Putamen (tissue), 1 donor: ENCODE measurements at places on chromosomes 7 and 10.

DNA sequence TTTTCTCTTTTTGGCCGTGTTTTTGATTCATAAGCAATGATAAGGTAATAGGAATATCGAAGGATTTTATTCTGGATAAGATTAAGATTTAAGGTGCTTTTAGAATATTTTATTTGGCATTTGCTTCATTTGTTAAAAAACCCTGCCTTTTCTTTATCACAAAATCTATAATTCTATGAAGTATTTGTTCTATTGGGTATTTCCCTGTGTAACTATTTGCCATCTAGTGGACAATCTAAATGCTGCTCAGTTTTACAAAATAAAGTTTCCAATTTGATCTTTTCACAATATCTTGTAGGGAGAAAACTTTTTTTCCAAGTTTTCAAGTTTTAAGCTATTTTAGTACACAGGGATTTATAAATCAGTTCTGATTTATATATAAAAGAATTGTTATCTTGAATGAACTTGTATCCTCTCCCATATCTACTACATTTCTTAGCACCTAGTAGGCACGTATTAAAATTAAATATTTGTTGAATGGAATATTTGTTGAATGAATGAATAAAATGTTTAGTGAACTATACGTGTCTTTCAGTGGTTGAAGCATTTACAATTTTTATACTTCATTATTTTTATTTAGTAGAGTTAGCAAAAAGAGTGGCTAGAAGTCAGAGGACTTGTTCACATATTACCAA lies 26.5 kb downstream of the ANKRD7 start:
- no peak for DNase-seq

DNA sequence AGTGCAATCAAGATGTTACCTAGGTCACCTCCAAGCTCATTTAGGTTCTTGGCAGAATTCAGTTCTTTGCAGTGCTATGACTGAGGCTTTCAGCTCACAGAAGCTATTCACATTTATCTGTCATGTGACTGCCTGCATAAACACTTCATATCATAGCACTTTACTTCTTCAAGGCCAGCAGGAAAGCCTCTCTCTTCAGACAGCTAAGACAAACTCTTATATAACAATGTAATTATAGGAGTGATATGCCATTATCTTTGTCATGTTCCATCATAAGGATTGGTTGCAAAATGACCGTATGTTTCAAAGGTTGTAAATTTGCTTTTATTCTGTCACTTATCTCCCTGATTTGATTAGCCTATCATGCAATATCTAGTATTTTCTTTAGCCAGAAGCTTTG lies 78.8 kb upstream of the TMEM196 start:
- no peak for DNase-seq

- no peak for DNase-seq
These were observed 34.8 kb upstream of the PITRM1 start for GRCh38 chr10:3207351-3207750.

DNA sequence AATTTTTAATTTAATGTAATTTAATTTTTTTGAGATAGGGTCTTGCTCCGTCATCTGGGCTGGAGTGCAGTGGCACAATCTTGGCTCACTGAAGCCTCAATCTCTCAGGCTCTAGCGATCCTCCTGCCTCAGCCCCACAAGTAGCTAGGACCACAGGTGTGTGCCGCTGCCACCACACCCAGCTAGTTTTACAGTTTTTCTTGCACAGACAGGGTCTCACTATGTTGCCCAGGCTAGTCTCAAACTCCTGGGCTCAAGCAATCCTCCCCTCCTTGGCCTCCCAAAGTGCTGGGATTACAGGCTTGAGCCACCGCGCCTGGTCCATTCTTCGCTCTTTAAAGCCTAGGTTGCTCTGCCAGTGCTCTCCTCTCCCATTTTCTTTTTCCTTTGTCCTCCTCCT lies 12.9 kb downstream of the CALML3 start:
- DNase-seq: no peak

- DNase-seq: no peak
These were observed 93.9 kb downstream of the SEPTIN7 start for GRCh38 chr7:35894721-35895120.

DNA sequence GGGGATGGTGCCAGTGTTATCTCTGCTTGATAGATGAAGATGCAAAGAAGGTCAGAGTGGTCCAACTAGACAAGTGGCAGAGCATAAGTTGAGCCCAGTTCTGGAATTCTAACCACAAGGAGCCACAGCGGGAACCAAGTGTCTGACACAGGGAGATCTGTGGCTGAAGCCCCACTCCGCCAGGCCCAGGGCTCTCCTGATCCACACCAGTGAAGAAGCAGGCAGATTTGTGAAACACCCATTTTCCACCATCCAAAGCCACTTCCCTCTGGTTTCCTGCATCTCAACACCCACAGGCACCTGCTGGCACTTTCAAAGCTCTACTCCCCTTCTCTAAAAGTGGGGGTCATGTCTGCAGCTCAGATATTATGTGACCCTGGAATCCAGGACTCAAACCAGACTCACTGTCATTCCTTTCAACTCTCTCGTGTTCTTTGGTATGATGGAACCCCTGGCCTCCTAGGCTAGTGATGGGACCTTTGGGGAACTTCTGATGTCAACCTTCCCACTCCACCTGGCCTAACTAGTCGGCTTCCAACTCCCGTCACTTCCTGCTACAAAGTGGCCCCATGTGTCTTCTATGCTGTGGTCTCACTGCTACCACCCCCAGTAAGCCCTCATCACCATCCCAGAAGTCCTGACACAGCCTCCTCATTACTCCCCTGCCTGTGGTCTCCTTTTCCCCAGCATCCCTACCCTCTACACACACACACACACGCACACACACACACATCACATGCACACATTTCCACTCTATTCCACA lies 177.6 kb downstream of the GRID1 start:
- no peak for DNase-seq

DNA sequence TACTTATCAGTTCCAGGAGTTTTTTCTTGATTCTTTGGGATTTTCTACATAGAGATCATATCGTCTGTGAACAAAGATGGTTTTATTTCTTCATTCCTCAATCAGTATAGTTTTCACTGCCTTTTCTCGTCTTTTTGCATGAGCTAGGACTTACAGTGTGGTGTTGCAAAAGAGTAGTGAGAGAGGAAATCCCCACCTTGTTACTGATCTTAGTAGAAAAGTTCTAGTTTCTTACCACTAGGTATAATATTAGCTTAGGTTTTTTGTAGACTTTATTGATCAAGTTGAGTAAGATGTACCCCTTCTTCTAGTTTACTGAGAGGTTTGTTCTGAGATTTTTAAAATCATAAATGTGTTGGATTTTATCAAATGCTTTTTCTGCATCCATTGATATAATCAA lies 123.3 kb downstream of the TMEM26 start:
- no peak for DNase-seq

DNA sequence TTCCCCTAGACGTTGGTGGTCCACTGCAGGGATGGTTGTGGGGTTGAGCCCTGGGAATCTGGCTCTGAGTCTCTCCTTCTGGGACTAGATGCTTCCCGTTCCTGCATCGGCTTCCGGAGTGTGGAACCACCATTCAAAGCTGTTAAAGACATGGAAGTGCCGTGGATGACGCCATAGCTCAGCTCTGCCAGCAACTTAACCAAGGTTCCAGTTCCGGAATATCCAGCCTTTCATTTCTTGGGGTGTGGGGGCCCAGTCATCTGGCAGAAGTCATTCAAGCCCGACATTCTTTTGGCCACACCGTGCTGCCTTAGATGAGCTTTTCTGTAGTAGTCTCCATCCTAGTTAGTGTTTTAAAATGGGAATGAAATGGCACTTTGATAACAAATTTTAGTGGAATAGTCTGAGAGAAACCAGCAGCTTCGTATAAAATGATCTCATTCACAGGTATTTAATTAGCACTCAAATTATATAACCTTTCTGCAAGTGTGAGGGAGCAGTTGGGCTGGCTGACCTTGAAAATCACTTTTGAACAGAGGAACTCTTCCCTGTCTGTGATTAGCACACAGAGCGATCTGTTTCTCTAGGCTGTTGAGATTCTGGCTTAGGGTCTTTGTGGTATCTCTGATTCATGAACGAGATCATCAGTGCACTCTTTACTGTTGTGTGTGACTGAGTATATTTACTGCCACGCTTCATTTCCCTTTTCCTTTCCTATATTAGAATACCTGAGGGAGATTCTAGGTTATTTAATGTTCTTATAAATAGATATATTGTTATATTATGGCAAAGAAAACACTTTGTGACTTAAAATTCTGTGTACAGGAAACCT lies 19.9 kb downstream of the LMTK2 start:
- DNase-seq: no peak

DNA sequence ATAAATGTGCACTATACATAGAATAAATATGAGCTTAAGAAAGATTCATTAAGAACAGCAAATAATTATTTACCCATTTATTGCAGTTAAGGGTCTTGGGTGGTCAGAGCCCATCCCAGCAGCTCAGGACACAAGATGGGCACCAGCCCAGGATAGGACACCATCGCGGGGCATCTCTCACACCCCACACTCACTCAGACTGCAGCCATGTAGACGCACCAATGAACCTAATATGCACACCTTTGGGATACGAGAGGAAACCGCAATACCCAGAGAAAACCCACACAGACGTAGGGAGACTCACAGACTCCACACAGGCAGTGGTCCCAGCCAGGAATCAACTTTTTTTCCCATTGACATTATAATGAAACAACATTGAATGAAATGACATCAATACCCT lies 36.0 kb downstream of the CARD11 start:
- no peak for DNase-seq

GRCh38 chr7:135929722-135930141 lies 47.4 kb downstream of the MTPN start:
- DNase-seq: no peak

GRCh38 chr7:108413782-108414492 lies 42.3 kb downstream of the NRCAM start:
- DNase-seq: no peak

GRCh38 chr7:40700653-40701421 lies 566.0 kb downstream of the SUGCT start:
- no peak for DNase-seq

DNA sequence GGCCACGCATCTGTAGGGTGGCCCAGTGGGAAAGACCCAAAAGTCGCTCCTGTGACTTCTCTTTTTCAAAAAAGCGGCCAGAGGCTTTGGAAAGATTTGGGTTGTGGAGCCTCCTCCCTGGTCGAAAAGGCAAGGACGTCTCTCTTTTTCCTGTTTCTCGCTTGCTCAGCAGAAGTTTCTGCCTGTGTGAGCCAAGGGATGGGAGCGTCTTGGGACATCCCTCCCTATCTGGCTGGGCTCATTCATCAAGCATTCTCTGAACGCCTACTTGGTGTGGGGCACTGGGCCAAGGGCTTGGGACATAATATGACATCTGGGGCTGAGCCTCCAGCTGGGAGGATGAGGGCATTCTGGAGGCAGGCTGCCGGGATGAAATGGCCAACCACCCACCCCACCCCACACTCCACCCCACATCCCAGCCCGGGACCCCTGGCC lies 120.9 kb downstream of the C10orf105 start:
- DNase-seq: peak; percentile 92

GRCh38 chr10:87675396-87676376 lies 16.0 kb downstream of the PAPSS2 start:
- no peak for DNase-seq

- DNase-seq: no peak
These were observed 12.8 kb downstream of the PRXL2A start for GRCh38 chr10:80421050-80421706.

DNA sequence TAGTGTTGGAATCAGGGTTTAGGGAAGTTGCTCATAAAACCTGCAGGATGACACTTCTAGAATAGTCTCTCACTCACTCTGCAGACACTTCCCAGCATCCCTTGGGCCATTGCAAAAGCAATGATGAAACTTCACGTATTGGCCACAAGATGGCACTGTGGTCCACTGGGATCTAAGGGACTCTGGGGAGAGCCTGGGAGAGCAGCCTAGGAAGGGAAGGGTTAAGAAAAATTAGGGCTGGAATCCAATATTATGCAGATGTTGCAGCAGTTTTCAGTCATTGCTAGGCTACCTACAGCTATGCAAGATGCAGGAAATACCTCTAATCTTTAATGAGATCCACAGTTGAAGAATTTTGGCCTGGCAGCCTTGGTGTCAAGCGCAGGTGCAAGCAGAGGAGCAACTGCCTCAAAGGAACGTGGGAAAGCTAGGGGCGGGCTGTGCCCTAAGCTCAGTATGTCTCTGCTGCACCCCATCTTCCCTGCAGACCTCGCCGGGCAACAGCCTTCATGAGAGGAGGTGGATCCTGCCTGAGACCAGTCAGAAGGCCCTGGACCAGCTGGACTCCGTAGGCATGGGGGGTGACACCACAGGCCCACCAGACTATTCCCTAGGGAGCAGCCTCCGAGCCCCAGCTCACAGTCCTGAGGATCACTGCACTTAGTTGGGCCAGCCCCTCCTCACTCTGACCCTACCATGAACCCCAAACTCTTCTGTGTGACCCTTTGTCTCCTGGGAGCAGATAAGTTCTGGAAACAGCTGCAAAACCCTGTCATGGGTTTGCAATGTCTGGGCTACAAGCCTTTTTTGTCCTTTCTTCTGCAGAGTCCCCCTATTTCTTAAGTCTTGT lies 127.9 kb upstream of the PRSS58 start:
- peak; percentile 49 for DNase-seq

- no peak for DNase-seq
These were observed 5.6 kb downstream of the CD36 start for GRCh38 chr7:80644054-80644453.

GRCh38 chr7:120950539-120951308 lies at the start of gene ING3:
Gene ING3, plus strand, starts transcription at chr7:120950777. Its CDS starts 120 bp downstream, at chr7:120950897.
- DNase-seq: peak; percentile 99

DNA sequence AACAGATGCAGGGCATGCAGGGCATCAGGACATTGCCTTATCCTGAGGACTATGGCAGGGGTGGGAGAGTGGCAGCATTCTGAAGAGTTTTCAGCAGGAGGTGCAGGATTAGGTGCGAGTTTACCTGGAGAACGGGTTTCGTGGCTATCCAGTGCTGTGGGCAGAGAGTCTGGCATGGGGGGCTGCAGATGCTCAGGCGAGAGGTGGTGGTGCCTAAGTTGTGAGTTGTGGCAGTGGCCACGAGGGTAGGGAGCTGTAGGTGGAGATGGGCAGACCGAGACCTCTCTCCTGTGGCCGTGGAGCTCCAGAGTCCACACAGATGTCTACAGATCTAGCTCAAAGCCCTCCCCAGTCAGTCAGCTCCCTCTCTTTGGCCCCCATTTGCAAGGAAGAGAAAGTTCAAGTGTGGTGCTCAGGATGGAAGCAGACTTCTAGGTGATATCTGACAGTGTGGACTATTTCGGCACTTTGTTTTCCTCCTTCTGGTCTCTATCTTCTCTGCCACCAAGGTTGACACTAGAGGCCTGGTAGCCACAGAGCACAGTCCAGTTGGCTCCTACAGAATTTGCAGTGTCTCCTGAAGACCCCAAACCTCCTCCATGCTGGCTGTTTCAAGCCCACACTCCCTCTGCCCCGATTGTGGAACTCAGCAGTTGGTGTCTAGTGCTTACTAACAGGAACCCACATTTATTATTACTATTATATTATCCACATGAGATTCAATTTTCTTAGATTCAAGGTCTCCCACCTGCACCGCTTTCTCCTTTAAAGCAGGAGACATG lies 955.7 kb upstream of the ZNF722 start:
- DNase-seq: no peak

DNA sequence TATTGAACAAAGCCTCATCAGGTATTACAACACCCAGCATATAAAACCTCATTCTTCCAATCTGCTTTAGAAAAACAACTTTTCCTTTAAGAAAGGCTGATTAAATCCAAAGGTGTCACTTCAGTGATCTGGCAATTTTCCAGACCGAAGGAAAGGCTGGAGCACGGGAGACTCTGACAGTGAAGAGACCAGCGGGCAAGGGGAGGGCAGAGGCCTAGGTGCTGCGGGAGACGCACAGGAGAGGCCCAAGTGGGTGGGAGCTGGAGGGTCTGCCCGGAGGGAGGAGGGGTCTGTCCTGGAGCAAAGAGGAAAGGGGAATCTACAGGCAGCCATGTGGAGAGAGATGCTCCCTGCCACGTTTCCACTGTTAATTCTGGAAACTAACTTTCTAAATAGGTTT lies 24.3 kb upstream of the PPP2R2D start:
- DNase-seq: no peak
